Retina (tissue), 1 donor: ENCODE measurements at places on chromosomes 16 and 17.

GRCh38 chr16:55662644-55663031 lies 6.8 kb downstream of the SLC6A2 start:
- no peak for DNase-seq

DNA sequence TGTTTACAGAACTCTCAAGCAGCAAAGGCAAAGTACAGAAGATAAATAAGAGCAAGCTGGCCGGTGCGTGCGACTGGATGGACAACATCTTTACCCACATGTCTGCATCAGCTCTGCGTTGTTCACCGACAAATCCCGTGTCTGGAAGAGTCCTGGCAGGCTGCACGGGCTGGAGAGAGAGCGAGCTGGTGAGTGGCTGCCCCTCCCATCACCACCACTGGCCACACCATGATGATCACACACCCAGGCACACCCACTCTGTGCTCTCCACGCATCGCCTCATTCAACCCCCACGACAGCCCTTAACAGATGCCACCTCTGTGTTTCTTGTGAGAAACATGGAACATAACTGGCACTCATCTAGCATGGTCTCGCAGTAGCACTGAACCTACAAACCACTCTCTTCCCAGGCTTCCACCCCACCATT lies 59.2 kb downstream of the ANKRD11 start:
- DNase-seq, result peak; percentile 40

GRCh38 chr17:59380474-59380873 lies 49.0 kb downstream of the YPEL2 start:
- no peak for DNase-seq

- DNase-seq, result no peak
These were observed 19.6 kb downstream of the MPP3 start for GRCh38 chr17:43813386-43813785.

DNA sequence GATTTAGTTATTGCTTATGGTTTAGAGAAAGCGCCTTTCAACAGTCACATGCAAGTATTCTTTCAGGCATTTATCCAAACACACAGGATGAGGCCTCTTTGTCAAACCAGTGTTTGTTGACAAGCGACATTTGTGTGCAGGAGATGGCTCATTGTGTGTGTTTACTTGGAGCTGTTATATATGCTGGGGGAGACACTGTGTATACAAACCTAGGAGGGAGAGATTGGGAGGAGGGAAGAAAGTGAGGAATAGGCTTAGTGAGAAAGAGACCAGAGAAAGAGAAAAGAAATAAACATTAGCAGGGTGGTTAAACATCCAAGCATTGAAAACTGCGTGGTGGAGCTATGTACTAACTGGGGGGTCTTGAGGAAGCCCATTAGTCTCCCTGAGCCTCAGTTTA lies 437.6 kb downstream of the MAF start:
- no peak for DNase-seq

DNA sequence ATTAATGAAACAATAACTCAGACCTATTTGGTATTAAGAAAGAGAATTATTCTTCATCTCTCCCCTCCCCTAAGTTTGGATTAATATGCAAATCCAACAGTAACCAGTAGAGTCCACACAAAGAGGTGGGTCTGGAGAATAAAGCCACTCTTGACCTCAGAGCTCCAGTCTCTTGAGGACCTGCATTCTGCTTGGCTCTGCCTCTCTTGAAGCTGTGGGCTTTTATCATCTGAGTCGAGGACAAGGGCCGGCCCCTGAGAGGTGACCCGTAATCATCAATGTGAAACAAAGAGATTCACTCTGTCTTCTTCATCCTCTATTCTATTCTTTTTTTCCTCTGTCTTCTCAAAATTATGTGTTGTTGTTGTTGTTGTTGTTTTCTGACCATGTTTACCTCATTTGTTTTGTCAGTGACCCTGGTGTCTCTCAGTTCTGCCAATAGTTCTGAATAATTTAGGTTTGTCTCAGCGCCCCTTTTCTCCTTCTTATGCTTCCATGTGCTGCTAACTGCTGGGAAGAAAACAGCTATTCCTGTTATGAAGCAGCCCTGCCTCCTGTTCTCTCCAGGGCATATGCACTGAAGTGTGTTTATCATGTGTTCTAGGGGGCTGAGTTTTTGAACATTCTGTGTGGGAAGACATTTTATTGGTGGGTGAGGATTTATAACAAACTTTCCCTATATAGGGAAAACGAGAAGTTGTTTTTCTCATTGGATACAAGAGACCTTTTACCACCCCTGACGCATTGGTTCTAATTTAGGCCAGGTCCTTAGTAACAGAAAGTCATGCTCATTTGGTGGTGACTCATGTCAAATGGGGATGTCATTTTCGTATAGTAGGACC lies 135.8 kb downstream of the TRIM37 start:
- DNase-seq, result peak; percentile 74

DNA sequence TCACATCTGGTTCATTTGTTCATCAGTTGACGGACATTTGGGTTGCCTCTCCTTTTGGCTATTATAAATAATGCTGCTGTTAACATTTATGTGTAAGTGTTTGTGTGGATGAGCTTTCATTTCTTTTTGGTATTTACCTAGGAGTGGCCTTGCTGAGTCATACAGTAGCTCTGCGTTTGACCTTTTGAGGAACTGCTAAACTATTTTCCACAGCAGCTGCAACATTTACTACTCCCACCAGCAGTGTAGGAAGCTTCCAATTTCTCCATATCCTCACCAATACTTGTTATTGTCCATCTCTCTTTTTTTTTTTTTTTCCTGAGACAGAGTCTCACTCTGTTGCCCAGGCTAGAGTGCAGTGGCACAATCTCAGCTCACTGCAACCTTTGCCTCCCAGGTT lies 20.7 kb upstream of the PLCG2 start:
- no peak for DNase-seq

DNA sequence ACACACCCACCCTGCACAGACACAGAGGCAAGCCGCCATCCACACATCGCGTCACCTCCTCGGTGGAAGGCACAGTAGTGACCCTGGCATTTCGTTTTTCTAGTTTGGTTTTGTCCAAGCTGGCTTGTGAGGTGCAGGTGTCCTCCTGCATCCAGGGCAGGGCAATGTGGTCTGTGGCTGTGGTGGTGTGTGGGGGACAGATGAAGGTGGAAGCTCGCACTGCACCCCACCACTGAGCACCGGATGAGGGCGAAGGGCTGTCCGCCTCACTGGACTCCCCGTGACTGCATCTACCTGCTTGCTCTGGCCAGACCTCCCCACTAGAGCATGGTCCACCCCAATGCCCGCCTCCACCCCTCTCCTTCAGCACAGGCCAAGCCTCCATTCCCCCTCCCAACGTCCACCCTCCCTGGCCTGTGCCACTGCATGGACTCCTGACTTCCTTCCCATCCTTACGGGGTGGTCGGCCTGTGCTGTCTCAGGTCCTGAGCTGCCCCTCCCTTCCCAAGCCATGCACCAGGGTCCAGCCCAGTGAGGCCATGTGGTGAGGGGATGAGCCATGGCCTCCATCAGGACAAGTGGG lies 78.8 kb upstream of the CBX4 start:
- no peak for DNase-seq

GRCh38 chr16:66925322-66925840 lies at the start of gene RRAD:
Gene RRAD (minus strand): TSS chr16:66925535. CDS start chr16:66925179, 356 bp downstream.
- DNase-seq, result no peak

DNA sequence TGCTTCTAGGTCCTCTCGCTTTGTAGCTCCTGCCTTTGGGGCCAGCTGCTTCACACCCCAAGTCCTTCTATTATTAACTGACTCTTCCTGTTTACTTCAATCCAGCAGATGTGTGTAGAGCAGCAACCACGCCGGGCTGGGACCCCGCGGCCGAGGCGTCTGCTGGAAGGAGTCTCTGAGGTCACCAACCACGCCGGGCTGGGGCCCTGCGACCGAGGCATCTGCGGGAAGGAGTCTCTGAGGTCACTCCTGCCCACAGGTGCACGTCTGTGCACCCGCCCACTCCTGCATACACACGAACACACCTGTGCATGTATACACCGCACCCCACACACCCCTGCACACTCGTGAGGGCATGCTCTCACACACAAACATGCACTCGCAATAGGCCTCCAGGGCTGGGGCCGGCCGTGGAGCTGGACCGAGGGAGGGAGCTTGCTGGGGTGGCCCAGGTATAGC lies 7.8 kb upstream of the TEX19 start:
- no peak for DNase-seq

- DNase-seq, result no peak
These were observed 11.1 kb upstream of the MMP2 start for GRCh38 chr16:55467898-55468297.

DNA sequence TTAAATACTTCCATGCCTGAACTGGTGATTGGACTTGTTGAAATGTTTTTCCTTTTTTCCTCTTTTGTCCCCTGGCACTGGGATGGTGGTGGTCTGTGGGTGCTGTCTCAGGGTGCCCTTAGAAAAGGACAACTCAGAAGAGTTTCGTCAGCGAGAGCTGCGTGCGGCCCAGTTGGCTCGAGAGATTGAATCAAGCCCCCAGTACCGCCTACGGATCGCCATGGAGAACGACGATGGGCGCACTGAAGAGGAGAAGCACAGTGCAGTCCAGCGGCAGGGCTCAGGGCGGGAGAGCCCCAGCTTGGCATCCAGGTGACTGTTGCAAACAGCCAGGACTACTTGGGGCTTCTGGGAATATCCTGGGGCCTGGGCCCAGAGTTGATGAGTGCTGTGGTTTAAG lies 6.9 kb downstream of the ATXN2L start:
- DNase-seq, result no peak

DNA sequence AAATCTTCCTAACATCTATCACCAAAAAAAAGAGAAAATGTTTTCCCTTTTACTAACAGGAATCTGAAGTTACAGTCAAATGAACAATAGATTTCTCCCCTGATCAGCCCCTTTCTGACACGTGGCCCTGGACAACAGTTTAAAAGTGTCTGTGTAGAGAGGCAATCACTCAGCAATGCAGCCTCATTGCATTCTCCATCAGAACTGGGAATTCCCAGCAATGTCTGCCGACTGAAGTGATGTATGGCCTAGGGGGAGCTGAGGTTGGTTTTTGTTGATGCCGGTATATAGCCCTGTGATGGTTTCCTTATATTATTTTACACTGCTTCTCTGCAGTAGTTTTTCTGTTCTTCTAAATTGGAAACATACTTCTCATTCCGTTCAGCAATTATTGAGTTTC lies 904.3 kb upstream of the CDH8 start:
- no peak for DNase-seq

- DNase-seq, result no peak
These were observed 1.5 kb downstream of the SPNS2 start for GRCh38 chr17:4500191-4500571.

- DNase-seq, result no peak
These were observed 35.0 kb downstream of the BCL7C start for GRCh38 chr16:30858829-30859423.

DNA sequence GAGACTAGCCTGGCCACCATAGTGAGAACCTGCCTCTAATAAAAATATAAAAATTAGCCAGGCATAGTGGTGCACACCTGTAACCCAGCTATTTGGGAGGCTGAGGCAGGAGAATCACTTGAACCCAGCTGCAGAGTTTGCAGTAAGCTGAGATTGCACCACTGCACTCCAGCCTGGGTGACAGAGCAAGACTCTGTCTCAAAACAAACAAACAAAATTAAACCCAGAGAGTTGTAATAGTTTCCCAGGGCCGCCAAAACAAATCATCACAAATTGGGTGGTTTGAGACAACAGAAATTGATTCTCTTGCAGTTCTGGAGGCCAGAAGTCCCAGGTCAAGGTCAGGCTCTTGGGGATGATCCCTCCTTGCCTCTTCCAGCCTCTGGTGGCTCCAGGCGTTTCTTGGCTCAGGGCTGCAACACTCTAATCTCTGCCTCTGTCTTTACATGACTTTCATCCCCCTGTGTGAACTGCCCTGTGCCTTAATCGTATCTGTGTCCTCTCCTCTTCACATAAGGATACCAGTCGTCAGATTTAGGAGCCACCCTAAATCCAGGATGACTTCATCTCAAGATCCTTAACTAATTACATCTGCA lies 100.3 kb upstream of the NOL11 start:
- no peak for DNase-seq

- peak; percentile 80 for DNase-seq
These were observed 39.3 kb downstream of the MYO18A start for GRCh38 chr17:29140631-29141513.

DNA sequence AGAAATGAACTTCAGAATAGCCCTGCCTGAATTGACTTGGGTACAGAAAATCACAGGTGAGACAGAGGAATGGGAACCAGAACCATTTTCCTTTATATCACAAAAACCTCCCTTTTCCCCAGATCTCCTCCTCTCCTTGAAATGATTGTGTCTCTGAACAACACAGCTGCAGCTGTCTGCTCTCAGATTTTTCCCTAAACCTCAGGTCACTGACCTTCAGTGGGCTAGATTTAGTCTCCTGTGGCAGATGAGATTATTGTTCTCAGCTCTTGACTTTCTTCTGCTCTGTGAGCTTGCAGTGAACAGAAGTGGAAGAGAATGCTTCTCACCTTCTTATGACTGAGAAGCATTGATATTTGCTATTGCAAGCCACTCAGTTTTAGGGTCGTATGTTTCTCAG lies 92.3 kb upstream of the FAM20A start:
- DNase-seq, result no peak

DNA sequence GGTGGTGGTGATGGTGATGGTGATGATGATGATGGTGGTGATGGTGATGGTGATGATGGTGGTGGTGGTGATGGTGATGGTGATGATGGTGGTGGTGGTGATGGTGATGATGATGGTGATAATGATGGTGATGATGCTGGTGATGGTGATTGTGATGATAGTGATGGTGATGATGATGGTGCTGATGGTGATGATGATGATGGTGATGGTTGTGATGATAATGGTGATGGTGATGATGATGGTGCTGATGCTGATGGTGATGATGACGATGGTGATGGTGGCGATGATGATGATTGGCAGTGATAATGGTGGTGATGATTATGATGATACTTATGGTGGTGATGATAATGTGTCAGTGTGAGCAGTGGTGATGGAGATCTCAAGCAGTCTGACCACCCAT lies 90.8 kb upstream of the FOXF1 start:
- no peak for DNase-seq

GRCh38 chr16:53053967-53054669 lies 673 bp upstream of the CHD9 start:
- no peak for DNase-seq

DNA sequence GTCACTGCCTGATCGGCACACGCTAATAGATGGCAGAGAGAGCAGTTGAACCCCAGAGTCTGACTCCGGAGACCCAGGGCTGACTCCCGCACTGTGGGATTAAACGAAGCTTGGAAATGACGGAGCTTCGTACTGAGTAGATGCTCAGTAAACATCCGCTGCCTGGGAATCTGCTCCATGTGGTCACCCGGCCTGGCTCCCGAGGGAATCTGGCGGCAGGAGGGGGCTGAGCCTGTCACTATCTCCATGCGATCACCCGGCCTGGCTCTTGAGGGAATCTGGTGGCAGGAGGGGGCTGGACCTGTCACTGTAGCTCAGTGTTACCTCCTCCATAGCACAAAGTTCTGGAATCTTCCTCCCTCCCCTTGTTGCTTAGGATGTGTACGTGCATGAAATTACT lies 139.7 kb upstream of the CIBAR2 start:
- no peak for DNase-seq

GRCh38 chr17:73569762-73570319 lies 74.4 kb downstream of the SDK2 start:
- no peak for DNase-seq

DNA sequence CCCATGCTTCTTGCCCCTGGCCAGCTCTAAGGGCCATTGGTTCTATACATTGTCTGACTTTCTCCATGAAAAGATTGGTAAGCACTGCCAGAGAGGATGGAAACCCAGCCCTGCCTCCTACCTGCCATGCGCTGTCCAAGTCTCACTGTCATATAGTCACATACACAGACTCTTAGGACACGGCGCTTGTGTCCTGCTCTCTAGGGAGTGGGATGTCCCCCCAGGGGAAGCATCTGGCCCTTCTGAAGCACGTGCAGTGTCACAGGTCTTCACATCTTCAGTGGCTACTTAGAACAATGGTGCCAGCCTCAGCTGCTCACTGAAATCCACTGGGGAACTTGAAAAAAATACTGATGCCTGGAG lies 38.7 kb downstream of the MYO18A start:
- DNase-seq, result no peak
